ENCODE measurements at places on chromosomes 2 and 18.

DNA sequence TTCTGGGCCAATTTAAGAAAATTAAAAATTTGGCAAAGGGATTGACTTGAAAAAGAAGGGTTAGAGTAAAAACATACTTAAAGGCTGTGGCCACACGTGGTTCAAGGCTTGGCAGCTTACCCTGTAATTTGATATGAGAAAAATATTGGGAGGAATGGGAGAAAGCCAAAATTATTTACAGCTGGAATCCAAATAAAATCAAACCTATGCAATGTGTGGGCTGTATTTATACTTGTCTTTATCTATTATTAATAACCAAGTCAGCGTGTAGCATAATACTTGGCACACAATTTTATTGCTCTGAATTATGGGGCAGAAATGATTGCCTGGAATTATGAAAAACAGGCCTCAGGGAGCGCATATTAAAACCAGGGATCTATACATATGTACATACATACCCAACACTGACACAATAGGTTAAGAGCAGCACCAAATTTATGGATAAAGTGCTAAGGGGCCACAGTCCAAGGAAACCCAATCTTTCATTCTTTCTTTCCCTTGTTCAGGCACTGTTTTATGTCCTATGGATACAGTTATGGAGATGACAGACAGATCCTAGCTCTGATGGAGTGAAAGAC, 35.6 kb downstream of the FAM124B start:
- DNase-seq, result no peak

DNA sequence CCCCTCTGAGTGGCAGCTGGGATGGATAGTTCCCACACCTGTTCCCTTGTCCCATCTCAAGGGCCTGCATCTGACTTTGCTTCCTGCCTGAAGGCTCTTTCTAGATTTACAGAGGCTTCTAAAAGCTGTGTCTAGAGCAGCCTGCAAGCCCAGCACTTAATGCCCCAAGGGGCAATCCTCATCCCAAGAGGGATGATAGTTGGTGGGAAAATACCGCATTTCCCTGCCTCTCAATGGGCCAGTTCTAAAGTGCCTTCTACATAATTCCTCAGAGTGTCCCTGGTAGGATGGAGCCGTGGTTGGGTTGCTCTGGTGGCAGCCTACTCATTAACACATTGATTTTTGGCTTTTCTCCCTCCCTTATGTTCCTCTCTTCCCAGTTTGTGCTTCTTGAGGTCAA, 29.5 kb downstream of the LAMA3 start:
- DNase-seq, result no peak

DNA sequence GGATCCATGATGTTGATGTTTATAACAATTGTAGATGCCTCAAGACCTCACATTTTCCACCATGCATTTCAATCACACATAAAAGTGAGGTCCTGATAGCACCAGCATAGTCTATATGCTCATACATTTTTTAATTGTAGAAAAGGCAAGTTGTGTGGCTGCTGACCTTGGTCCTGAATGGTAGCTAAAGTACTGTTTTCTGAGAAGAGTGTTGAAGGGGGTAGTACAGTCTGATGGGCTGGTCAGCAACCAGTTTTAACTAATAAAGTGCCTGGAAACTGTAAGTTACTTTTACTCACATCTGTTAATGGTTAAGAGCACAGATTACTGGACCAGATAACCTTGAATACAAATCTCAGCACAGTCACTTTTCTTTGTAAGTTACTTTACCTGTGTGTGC, 15.9 kb downstream of the ZNF638 start:
- DNase-seq, result no peak

- DNase-seq, result no peak
Observed at GRCh38 chr2:25127646-25128045, 40.7 kb downstream of the POMC start.

DNA sequence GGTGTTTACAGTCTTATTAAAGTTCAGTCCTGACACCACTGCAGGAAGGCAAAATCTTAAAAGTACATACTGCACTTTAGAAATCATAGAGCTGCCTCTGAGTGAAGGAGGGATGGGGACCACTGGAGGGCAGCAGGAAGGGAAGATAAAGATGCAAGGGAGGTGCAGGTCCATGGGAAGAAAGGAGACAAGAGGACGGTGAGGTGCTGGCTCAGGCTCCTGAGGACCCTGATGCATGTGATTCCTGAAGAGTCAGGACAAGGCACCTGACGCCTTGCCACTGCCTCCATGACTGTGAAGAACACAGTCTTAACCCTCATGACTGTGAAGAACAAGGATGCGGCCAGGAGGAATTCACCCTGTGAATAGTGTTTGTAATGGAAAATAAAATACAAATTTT, 116.2 kb upstream of the NPAS2 start:
- DNase-seq, result no peak

- DNase-seq, result no peak
Observed at GRCh38 chr18:77366720-77367641, 117.3 kb downstream of the GALR1 start.

- no peak for DNase-seq
Observed at GRCh38 chr2:113025737-113026136, 20.5 kb downstream of the IL36A start.

GRCh38 chr2:75952173-75952572, 241.5 kb upstream of the GCFC2 start:
- no peak for DNase-seq

DNA sequence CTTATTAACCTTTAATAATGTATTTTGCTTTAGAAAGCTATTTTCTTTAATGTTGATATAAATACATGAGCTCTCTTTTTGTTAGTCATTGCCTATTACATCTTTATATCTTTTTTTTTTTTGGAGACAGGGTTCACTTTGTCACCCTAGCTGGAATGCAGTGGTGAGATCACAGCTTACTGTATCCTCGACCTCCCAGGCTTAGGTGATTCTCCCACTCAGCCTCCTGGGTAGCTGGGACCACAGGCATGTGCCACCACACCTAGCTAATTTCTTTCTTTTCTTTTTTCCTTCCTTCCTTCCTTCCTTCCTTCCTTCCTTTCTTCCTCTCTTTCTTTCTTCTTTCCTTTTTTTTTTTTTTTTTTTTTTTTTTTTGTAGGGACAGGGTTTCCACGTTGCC, 15.4 kb downstream of the NAB1 start:
- no peak for DNase-seq

- no peak for DNase-seq
Observed at GRCh38 chr2:204657024-204657423, 111.7 kb downstream of the PARD3B start.

- DNase-seq, result no peak
Observed at GRCh38 chr2:11865378-11865777, 118.9 kb downstream of the LPIN1 start.

- DNase-seq, result no peak
Observed at GRCh38 chr2:62812921-62813825, 107.7 kb downstream of the EHBP1 start.

- no peak for DNase-seq
Observed at GRCh38 chr2:219266886-219267285, 12.3 kb upstream of the DNAJB2 start.

DNA sequence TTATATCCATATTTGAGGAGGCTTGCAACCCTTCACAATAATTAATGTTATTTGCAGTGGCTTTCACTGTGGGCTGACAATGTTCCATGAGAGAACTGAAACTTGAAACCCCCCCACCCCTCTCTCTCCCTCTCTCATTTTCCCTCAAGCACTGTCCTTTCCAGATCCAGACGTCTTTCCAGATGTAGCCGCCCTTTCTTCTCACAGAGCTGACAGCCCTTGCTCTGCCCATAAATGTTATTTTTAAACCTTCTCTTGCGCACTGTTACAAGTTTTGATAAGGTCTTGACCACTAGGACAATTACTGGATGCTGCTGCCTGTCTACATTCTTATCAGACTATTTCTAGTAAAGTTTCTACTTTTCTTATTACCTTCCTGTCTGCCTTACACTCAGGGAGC, 91.4 kb upstream of the LINC00305 start:
- DNase-seq, result no peak

- DNase-seq, result no peak
Observed at GRCh38 chr2:170454471-170455372, 260.4 kb upstream of the SP5 start.

- no peak for DNase-seq
Observed at GRCh38 chr2:212905640-212906201, 245.7 kb downstream of the IKZF2 start.

- no peak for DNase-seq
Observed at GRCh38 chr2:230957756-230958391, 32.8 kb upstream of the GPR55 start.

DNA sequence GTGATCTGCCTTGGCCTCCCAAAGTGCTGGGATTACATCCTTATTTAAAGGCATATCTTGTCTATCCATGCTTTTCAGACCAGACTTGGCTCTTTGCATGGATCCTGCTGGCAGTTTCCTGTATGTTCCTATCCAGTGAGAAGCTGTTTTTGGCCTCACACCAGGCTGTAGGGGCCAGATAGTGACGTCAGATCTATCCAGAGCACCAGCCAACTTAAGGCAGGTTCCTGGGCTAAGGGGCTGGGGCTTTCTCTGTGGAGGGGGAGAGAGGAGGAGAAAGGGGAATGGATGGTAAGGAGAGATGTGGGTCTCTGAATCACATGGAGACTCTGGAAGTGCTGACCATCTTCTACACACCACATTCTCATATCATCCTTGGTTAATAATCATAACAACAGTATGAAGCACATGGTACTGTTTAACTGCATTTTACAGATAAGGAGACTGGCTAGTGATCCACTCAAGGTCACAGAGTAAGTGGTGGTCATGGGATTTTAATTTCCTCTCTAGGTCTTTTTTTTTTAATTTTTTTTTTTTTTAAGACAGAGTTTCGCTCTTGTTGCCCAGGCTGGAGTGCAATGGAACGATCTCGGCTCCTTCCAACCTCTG, 2.0 kb upstream of the FAM117B start:
- no peak for DNase-seq

DNA sequence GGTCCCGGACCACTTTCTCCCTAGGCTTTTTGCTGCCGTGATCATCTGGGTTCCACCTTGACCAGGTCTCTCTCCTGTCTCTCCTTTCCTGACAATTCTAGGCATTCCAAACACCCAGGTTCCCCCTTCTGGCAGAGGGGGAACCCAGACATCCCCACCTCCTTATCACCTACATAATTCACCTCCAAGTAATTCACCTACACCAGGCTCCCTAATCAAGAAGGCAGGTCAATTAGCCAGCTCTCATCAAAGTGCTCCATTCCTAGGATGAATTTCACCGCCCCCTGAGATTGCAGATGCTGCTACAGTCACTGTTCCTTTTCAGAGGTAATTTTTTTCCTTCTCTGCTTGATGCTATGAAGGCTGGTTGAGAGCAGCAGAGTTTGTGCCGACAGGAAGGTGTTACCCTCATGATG, 42.3 kb upstream of the ATG16L1 start:
- no peak for DNase-seq

- no peak for DNase-seq
Observed at GRCh38 chr2:172086241-172087206, 1.2 kb downstream of the DLX1 start.
